ENCODE measurements at places on chromosomes 11 and 22.

GRCh38 chr22:37431801-37432707 lies 4.8 kb upstream of the ELFN2 start:
- DNase-seq: peak; percentile 99

GRCh38 chr22:28440592-28441390 lies 238.8 kb downstream of the TTC28 start:
- DNase-seq: peak; percentile 23

DNA sequence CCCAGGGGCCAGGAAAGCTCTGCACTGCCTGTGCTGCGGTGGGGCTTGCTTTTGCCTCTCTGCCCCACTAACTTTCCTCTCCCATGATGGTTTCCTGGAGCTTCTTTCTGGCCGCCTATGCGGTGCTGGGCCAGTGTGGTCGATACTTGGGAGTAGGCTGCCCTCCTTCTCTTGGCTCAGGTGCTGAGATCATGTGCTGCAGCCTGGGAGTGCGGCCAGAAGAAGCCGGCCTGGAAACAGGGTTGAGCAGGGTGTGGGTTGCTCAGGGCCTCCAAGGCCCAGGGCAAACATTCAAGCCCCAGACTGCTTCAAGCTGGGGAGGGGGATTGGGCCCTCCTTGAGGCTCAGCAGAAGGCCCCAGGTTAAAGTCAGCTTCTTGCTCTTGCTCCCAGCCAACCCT lies 125.0 kb downstream of the NTM start:
- no peak for DNase-seq

DNA sequence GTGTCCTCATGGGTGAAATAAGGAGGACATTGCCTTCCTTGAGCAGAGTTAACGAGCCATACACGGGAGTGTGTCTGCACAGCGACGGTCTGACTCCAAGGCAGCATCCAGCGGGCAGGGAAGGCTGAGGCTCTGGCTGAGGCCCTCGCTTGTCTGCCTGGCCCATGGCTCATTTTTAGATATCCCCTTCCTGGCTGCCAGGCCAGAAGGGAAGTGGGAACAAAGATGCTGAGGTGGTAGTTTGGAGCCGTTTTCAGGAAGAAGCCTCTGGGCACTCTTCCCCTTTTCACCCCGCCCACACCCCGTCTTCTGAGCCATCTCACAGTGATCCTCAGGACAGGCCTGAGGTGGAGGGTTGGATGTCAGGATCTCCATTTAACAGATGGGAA lies 3.0 kb upstream of the SLCO2B1 start:
- DNase-seq: no peak

GRCh38 chr11:28459912-28460311 lies 351.7 kb downstream of the METTL15 start:
- no peak for DNase-seq

- no peak for DNase-seq
Observed at GRCh38 chr11:68763926-68764657, 12.8 kb upstream of the TESMIN start.

GRCh38 chr11:119361056-119361787 lies 14.7 kb upstream of the MFRP start:
- peak; percentile 80 for DNase-seq

GRCh38 chr22:19663286-19663815 lies 51.0 kb upstream of the SEPTIN5 start:
- DNase-seq: peak; percentile 56

- peak; percentile 13 for DNase-seq
Observed at GRCh38 chr11:57214098-57214417, 23.0 kb downstream of the APLNR start.

GRCh38 chr11:20015529-20016427 lies 144.5 kb downstream of the DBX1 start:
- no peak for DNase-seq

DNA sequence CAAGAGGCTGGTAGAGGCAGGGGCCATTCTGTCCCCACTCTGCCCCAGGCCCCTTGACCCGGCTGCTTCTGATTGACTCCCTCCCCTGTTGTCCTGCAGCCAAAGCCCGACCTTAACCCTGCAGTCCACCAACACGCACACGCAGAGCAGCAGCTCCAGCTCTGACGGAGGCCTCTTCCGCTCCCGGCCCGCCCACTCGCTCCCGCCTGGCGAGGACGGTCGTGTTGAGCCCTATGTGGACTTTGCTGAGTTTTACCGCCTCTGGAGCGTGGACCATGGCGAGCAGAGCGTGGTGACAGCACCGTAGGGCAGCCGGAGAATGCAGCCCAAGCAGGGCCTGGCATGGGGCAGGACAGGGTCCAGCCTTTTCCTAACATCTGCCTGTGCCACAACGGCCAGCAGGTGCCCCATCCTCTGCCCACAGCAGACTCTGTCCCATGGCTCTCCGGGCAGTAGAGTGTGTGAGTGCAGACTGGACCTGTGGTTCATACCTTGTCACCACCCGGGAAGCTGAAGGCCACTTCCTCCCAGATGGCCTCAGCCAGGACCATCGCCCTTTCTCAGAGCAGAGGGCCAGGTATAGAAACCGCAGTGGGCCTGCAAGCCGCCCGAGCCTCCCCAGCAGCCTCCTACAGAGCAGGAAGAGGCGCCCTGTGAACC lies 26.8 kb upstream of the MGAT3 start:
- DNase-seq: no peak

DNA sequence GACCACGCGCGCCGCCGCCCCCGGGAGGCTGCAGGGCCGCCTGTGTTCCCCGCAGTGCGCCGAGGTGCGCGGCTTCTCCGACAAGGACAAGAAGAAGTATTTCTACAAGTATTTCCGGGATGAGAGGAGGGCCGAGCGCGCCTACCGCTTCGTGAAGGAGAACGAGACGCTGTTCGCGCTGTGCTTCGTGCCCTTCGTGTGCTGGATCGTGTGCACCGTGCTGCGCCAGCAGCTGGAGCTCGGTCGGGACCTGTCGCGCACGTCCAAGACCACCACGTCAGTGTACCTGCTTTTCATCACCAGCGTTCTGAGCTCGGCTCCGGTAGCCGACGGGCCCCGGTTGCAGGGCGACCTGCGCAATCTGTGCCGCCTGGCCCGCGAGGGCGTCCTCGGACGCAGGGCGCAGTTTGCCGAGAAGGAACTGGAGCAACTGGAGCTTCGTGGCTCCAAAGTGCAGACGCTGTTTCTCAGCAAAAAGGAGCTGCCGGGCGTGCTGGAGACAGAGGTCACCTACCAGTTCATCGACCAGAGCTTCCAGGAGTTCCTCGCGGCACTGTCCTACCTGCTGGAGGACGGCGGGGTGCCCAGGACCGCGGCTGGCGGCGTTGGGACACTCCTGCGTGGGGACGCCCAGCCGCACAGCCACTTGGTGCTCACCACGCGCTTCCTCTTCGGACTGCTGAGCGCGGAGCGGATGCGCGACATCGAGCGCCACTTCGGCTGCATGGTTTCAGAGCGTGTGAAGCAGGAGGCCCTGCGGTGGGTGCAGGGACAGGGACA lies 2.7 kb downstream of the NLRP6 start:
- no peak for DNase-seq

GRCh38 chr11:102780491-102780918 lies at the start of gene MMP10:
TSS of gene MMP10 (minus strand) at chr11:102780628. CDS start at chr11:102780591, 37 bp downstream.
- peak; percentile 78 for DNase-seq

DNA sequence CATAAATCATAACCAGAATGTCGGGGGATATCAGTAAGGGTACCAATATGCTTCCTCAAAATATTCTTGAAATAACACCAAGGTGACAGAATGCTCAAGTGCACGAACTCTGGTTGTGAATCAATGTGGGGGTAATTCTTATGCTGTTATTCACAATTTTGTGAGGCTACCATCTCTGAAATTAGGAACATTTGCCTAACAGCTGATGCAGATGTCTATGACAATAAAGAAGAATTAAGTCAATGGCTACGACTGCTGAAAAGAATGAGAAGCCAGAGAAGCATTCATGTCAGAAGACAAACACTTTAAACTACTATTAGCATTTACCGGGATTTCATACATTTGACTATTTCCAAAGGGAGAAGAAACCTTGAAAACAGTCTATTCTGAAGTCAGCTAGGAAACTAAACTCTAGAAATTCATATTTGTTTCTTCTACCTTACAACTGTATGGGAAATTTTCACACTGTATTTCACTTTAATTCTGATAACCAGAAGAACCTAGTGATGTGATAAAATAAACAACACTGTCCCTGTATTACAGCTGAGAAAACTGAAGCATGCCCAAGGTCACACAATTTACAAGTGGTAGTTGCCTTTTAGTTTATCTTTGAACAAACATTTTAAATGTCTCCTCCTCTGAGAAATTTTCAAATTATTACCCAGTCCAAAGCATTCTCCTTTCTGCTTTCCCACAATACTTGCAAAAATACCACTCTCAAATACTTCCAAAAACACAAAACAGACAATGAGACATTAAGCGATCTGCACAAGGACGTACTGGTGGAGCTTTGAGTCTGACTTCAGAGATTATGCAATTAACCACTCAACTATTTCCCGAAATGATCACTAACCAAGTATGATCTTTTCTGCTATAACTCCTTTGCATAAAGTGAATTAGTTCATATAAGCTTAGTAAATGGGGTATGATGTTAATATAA lies 18.0 kb upstream of the ARHGAP32 start:
- no peak for DNase-seq

GRCh38 chr11:109821511-109821910 lies 271.7 kb upstream of the ZC3H12C start:
- no peak for DNase-seq

- no peak for DNase-seq
Observed at GRCh38 chr11:22433094-22433455, 94.9 kb downstream of the SLC17A6 start.

DNA sequence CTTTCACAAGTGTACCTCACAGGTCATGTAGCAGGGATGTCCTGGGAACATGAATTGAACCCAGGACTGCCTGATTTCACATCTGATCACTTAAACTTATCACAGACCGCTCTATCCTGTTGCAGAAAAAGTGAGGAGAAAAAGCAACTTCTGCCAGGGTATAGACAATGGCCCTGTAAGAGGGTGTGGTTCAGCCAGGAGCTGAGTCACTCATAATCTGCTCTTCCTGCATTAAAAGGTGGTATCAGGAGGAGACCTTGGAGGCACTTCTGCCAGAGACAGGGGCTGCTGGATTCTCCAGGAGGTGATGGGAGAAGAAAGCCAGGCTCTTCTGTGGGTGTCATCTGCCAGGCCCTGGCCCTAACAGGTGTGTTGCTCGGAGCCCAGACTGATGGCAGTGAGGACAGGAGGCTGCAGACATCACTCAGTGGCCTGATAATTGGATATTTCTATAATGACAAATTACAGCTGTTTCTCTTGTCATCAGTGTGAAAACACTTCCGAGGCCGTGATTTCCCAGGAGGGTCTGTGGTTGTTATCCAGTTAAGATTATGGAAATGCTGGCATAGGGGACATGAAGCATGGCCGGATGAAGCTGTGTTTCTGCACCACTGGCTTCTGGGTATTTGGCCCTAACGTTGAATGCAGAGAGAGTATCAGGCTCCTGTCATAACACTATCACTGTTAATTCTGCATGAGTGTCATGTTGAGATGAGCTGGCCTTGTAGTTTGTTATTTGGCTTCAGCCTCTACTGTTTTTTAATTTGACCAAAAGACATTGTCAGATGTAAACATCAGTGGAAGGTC lies 125.1 kb upstream of the ZBED5 start:
- DNase-seq: no peak

DNA sequence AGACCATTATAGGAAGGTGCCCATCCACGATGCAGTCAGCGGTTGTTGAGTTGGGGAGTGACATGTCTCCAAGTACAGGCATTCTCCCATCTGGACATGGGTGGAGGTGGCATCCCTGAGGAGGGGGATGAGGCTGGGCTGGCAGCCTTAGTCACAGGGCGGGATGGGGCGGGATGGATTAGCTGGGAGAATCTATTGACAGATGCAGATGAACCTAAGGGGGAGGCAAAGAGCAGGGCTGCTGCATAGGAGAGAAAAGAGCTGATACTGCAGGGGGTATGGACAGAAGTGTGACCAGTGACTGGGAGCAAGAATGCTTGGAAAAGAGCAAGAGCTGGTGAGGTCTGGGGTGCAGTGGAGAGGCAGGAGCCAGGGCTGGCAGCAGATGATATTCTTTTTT lies 42.7 kb downstream of the SCN3B start:
- no peak for DNase-seq

GRCh38 chr11:114097832-114098231 lies 38.3 kb downstream of the ZBTB16 start:
- no peak for DNase-seq

GRCh38 chr11:80900265-80900664 lies 1459.4 kb upstream of the TENM4 start:
- no peak for DNase-seq

DNA sequence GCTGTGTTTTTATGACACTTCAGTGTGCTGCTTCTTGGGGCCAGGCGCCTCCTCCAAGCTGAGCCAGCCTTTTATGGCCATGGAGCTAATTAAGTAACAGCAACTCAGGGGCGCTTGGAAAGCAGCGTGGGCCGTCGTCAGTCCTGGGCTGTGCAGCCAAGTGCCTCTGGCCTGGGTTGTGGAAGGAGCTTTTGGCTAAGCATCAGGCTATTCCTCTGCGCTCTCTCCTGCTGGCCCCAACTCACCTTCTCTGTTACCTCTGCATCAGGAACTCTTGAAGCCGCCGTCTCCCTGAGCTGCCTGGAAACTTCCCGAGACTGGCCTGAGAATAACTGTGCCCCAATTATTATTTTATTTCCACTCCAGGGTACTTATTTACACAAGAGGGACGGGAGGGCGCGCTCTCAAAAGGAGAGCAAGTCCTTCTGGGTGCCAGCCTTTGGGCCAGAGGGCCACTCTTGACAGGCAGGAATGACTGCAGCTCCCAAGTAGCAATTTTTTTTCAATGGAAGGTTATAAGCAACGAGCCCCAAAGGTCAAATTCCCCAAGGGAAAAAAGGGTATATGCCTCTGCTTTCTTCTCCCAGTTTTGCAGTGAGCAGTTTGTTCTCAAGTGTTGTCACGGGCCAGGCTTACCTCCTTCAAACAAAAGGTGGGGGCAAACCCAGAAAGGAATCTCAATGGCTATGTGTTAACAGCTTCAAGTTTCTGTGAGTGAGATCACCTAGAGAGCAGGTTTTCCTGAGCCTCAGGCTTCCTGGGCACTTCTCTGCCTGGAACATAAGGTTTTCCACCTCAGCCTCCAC lies 38.5 kb upstream of the NAV2 start:
- no peak for DNase-seq

- no peak for DNase-seq
Observed at GRCh38 chr11:77592727-77593126, 3.0 kb downstream of the AQP11 start.

- no peak for DNase-seq
Observed at GRCh38 chr11:35536470-35536869, 11.1 kb upstream of the PAMR1 start.

GRCh38 chr22:49211176-49211575 lies 616.5 kb downstream of the BRD1 start:
- no peak for DNase-seq

GRCh38 chr11:9073466-9074225 lies 17.8 kb downstream of the SCUBE2 start:
- no peak for DNase-seq

DNA sequence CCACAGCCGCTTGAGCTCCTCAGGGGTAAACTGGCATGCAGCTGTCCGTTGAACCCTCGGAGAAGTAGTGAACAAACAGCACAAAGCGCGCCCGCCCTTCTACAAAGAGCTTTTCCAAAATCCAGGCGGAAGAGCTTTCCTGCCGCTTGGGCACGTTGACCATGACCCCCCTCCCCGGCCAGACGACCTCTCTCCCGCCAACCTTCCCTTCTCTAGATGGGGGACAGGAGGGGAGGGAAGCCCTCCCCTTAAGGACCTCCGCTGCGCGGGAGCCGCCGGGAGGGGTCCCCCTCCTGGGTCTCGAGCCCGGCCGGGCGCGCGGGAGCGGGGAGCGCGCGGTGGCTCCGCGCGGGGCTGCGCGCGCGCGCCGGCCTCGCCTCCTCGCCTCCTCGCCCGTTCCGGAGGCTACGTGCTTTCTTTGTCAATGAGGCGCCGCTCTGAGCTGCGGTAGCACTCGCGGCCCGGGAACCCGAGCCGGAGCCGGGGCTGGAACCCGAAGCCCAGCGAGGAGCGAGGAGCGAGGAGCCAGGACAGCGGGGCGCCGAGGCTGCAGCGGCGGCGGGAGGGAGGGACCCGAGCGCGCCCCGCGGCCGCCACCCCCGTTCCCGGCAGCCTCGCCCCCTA lies 118.6 kb downstream of the HIPK3 start:
- DNase-seq: peak; percentile 59
